ENCODE measurements at places on chromosomes 13 and 19. TPM values are rescaled to one million over a fixed set of nuclear protein-coding genes. Genes with fewer than 3 reads are reported as not detected.

Gene CEACAM8
- not detected for total RNA-seq

Gene POU4F1
- 0.12 TPM for total RNA-seq

Gene DMWD
- 62.6 TPM for total RNA-seq

Gene LGALS4
- total RNA-seq, result 0.47 TPM

Gene MADCAM1
- 0.41 TPM for total RNA-seq

All from glomerular endothelial cell (primary cell).